Fibroblast of lung (primary cell): ENCODE measurements at places on chromosomes 2 and 18. TPM values are rescaled to one million over a fixed set of nuclear protein-coding genes. Genes with fewer than 3 reads are reported as not detected.

Gene STPG4
- 0.26 and 0.33 TPM in 2 replicates for total RNA-seq

Gene DNAJC10
- 70.1 and 102 TPM in 2 replicates for total RNA-seq

Gene SPP2
- not detected in 2 replicates for total RNA-seq

Gene ABCA12
- under 0.01 TPM in 2 replicates for total RNA-seq

Gene CPLX4
- total RNA-seq = not detected in 2 replicates

Gene KIF5C
- 0.17 and 0.51 TPM in 2 replicates for total RNA-seq

Gene IL1RN
- total RNA-seq = not detected in 2 replicates

Gene PROM2
- total RNA-seq = 0.26 and 0.33 TPM in 2 replicates

Gene CHRNG
- not detected in 2 replicates for total RNA-seq

Gene MYOM1
- total RNA-seq = 0.26 and 0.83 TPM in 2 replicates

- DNase-seq = peak; percentile 15
Observed at GRCh38 chr2:20916604-20917286, 93.8 kb upstream of the LDAH start.

DNA sequence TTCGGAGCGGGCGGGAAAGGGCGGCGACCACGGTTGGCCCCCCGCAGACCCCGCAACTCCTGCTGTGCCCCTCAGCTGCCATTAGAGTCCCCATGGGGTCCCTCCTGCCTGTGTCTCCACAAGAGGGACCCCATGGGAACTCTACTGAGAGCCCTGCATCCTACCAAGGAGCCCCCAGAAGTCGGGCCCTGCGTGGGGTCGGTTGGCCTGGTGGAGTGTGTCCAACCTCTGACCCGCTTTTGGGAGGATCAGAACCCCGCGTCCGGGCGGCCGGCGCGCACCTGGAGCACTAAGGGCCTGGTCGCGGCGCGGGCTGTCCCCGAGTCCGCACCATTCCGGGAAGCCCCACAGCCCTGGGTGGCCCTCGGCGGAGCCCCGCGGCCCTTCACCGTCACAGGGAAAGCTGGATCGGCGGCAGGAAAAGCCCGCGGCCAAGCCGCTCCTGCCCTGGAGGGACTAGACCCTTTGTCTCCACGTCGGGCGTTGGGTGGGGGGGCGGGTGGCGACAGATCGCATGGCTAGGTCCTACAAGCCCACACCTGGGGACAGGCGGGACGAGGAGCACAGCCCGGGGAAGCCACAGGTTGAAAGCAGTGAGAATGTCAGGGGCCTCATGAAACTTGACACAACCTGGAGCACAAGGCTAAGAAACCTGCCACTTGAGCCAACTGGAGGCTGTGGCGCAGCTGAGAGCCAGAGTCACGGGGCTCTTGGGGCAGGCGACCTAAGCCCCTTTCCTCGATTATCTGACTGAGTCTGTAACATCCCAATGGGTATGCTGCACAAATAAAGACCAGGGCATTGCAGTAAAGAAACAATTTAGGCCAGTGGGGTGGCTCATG is 11.2 kb upstream of the CXXC1 start:
- DNase-seq = no peak

- DNase-seq = no peak
Observed at GRCh38 chr2:105856581-105856980, 111.9 kb downstream of the NCK2 start.

DNA sequence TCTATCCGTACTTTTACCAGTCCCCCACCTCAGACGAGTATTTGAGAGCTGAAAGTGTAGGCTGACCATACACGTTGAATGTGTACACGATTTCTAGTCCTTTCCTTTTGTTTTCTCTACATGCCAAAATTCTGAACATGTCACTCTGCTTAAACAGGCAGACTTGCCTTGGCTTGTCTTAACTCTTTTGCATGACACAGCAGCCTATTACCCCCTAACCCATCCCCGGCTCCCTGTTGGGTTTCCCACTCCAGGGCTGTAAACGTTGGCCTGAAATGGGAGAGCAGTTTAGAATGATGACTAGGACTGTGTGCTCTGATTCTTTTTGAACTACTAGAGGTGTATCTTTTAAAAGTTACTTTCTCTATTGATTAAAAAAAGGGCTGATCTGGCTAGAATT is 19.1 kb downstream of the MTCL1 start:
- no peak for DNase-seq

DNA sequence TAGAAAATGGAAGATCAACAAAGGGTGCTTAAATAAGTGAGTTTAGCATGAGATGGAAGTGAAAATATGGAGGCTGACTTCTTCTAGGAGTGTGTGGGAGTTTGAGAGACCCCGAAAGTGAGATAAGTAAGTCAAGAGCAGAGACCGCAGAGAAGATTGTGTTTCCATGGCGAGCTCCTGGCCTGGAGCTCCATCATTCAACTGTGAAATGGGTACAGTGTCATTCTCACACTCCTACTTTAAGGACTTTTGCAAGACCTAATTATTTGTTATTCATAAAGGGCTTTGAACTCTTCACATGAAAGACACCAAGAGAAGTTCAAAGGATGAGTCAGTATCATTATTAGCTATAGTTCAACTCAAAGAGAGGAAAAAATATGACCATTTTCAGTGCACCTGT is 134.2 kb upstream of the PIK3C3 start:
- no peak for DNase-seq

DNA sequence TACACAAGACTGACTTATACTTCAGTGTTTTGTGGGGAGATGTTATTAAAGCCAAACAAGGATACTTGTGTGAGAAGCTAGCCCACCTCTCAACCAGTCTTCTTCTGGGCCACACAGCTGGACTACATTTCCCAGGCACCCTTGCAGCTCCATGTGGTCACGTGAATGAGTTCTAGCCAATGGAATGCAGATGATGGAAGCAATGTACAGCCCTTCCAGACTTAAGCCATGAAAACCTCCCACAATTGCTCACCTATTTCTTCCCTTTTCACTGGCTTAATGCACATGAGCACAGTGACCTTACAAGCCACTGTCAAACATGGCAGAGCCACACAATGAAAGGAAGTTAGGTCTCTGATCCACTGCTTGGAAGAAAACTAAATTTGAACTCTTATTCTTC is 20.4 kb upstream of the FEZ2 start:
- peak; percentile 76 for DNase-seq

- DNase-seq = no peak
Observed at GRCh38 chr18:32393407-32393806, 77.3 kb downstream of the GAREM1 start.

- no peak for DNase-seq
Observed at GRCh38 chr2:15932394-15933183, 7.8 kb upstream of the MYCN start.

DNA sequence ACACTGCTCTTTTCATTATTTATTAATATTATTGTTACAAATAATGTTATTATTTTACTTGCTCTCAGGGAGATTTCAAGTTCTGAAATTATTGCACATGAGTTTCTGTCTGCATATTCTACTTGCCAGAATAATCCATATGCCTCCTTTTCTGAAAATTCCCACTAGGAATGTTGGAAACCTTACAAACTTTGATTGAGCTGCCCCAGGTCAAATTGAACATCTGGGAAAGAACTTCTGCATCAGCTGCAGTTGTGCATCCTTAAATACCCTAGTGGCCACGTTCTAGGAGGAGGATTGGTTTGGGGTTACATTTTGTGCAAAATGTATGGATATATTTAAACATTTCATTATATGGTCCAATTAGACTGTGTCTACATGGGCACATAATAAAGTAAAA is 1302.7 kb upstream of the PIK3C3 start:
- no peak for DNase-seq

- DNase-seq = peak; percentile 68
Observed at GRCh38 chr2:201402651-201403562, 45.8 kb upstream of the FLACC1 start.

DNA sequence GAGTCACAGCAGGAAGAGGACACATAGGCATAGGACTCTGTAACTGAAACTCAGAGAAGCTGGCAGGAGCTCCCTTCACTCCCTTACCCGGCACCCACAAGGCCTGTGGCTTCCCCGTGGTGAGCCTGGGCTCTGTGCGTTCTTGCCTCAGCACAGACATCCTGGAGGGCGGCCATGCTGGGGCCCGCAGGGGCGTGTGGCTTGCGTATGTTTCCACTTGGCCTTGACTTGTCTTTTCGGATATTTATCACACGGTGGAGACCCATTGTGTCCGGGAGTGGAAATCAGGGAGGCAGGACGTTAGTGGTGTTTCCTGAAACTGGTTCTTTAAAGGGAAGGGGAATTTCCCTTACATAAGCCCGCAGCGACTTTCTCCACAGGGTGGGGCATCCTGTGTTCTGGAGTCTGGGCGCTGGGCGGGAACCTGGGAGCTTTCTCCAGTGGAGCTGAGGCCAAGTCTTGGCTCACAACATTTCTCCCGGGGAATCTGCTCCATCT is 49.9 kb upstream of the EML6 start:
- DNase-seq = peak; percentile 26

GRCh38 chr2:160993654-160994061 is 166.6 kb upstream of the TANK start:
- no peak for DNase-seq

DNA sequence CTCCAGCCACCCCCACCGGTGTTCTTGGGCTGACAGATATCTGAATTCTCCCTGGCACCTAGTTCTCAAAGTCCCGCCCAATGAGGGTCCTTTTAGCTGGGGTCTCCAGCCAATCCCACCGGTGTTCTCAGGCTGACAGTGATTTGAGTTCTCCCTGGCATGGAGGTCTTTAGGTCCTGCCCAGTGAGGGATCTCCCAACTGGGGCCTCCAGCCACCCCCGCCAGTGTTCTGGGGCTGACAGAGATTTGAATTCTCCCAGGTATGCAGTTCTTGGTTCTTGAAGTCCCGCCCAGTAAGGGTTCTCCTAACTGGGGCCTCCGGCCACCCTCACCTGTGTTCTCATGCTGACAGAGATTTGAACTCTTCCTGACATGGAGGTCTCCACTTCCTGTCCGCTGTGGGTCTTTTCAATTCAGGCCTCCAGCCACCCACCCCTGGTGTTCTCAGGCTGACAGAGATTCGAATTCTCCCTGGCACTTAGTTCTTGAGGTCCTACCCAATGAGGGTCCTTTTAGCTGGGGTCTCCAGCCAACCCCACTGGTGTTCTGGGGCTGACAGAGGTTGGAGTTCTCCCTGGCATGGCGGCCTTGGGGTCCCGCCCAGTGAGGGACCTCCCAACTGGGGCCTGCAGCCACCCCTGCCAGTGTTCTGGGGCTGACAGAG is 154.6 kb downstream of the ANKRD36 start:
- DNase-seq = no peak
